ENCODE measurements at places on chromosomes 2 and 18. TPM values are rescaled to one million over a fixed set of nuclear protein-coding genes. Genes with fewer than 3 reads are reported as not detected.

The RESP18 gene
- total RNA-seq, result not detected

The PSMA8 gene
- total RNA-seq, result not detected

The SPC25 gene
- 2.0 TPM for total RNA-seq

The CROCC2 gene
- not detected for total RNA-seq

The GPR45 gene
- total RNA-seq, result not detected

The FBLN7 gene
- 0.14 TPM for total RNA-seq

The CRYBA2 gene
- total RNA-seq, result not detected

The SERPINB4 gene
- total RNA-seq, result not detected

The CMPK2 gene
- total RNA-seq, result 9.8 TPM

The DCC gene
- 0.07 TPM for total RNA-seq
